ENCODE measurements at places on chromosomes 2 and 18. TPM values are rescaled to one million over a fixed set of nuclear protein-coding genes. Genes with fewer than 3 reads are reported as not detected.
A peak's percentile ranks its signal among the peaks of the same experiment; 100 is the strongest.

Gene PRKAG3
- not detected for total RNA-seq

Gene WNT6
- 0.86 TPM for total RNA-seq

Gene COPS9
- total RNA-seq, result 178 TPM

Gene EVX2
- not detected for total RNA-seq

GRCh38 chr2:219180961-219181360 is 2.9 kb downstream of the RETREG2 start:
- DNase-seq, result no peak

- DNase-seq, result no peak
These were observed 47.1 kb upstream of the ASB18 start for GRCh38 chr2:236311286-236311685.

- DNase-seq, result no peak
These were observed 1.4 kb upstream of the CDC42EP3 start for GRCh38 chr2:37672870-37673184.

DNA sequence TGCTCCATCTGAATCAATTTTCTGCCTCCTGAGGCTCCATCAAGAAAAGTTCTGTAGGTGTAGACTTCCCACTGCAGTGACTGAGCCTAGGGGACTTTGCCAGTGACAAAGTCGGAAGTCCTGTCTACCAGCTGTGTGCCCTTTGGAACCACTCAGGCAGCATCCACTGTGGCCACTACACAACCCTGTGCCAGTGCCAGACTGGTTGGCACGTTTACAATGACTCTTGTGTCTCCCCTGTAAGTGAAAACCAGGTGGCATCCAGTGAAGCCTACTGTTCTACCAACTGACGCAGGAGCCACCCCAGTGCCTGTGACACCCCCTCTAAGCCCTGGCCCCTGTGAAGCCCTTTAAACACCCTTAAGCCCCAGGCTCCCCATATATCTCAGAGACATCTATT is 132.1 kb upstream of the SERPINE2 start:
- no peak for DNase-seq

- no peak for DNase-seq
These were observed 30.3 kb upstream of the RAPGEF4 start for GRCh38 chr2:172705352-172705751.

DNA sequence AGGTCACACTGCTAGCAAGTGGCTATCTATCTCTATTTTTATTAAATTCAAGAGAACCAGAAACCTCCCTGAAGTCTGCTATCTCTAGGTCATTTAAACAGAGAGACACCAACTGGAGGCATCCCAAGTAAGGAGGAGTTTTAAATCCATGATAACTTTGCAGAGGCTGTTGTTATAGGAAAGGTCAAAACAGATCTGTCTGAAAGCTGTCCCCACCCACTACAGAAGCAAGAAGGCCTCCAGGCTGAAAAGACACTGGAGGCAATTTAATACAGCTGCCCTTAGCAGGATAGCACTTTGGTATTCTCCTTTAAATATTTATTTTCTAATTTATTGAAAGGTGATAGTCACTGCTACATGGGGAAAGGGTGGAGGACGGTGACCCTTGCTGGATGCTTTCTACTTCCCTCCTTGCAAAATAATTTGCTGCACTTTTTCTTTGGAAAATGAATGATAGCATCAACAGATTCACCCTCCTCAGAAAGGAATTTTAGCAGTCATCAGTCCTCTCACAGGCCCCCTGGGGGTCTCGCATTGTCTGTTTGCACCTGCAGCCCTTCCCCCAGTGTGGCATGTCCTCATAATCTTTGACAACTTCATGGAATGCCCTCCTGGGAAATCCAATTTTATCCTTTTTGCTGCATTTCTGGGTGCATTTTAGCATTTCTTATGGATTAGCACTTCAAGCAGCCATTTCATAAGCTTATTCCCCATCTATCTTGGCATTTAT is 429.5 kb upstream of the TNP1 start:
- no peak for DNase-seq

- no peak for DNase-seq
These were observed 201.2 kb downstream of the MYCN start for GRCh38 chr2:16141641-16141921.

GRCh38 chr2:72128843-72129227 is 18.8 kb downstream of the CYP26B1 start:
- DNase-seq, result no peak

GRCh38 chr2:227891673-227892072 is 20.2 kb downstream of the DAW1 start:
- DNase-seq, result no peak

DNA sequence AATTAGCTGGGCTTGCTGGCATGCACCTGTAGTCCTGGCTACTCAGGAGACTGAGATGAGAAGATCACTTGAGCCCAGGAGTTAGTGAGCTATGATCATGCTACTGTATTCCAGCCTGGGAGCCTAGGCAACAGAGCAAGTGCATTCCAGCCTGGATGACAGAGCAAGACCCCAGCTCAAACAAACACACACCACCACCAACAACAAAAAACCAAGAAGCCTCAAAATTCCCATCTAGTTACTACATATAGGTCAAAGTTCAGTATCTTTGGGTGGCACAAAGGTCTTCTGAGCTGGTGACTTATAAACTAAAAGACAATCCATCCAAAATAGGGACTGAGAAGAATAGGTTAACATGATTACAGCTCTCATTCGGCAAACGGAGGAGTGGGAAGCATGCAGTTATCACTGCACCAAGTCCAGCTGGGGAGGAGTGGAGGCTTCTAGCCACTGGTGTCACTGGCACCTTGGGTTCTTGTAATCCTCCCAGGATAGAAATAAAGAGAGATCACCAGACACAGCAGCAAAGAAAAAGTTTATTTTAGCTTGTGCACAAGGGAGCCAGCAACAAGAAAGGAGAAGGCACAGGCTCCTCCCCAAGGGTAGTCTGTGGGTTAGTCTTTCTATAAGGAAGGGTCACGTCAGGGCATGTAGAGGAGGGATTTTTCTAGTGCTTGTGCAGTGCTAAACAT is 57.4 kb downstream of the SH2D6 start:
- no peak for DNase-seq

DNA sequence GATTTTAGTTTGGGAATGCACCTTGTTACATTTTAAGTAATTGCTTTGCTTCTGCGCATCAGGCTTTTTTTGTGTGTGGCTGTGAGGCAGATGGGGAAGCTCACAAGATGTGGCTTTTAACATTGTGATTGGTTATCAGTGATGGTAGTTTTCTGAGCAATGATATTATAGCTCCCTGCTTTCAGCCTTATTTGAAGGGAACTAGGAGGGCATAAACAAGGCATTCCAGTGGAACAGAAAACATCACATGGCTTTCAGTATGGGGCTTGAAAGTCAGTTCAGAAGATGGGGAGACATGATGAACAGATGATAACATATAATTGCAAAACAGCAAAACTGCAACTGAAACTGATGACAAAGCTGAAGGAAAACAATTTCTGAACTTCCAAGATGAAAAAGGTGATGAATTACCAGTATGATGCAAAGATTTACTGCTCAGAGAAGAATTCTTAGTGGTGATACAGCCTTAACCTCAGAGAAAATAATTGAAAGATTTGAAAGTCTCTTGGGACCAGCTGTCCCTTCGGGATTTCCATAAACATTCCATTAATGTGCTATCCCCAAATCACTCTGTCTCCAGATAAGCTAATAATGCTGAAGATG is 439.7 kb downstream of the RND3 start:
- DNase-seq, result no peak

DNA sequence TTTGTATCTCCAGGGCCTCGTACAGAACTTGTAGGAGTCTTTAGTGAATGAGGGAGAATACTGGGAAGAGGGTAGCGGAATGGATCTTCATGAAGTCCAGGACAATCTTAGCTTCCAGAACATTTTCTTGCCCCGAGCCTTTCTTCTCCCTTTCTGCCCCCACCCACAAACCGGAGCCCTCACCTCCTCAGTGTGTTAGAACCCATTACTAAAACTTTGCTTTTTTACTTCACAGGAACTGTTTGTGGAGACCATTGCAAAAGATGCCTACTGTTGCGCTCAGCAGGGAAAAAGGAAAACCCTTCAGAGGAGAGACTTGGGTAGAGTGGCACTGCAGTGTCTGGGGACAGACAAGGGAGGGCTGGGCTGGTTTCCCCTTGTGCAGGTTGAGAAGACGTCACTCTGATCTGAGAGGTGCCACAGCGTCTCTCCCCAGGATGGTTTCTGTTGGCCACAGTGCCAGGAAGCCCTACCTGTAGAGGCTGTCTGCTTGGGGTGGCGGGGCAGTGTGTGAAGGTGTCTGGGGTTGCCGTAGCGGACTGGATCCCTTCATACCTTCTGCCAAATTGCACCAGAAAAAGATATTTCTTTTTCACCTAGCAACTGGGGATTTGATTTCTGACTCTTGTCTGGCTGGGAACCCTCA is 786 bp downstream of the POLE4 start:
- DNase-seq, result no peak

DNA sequence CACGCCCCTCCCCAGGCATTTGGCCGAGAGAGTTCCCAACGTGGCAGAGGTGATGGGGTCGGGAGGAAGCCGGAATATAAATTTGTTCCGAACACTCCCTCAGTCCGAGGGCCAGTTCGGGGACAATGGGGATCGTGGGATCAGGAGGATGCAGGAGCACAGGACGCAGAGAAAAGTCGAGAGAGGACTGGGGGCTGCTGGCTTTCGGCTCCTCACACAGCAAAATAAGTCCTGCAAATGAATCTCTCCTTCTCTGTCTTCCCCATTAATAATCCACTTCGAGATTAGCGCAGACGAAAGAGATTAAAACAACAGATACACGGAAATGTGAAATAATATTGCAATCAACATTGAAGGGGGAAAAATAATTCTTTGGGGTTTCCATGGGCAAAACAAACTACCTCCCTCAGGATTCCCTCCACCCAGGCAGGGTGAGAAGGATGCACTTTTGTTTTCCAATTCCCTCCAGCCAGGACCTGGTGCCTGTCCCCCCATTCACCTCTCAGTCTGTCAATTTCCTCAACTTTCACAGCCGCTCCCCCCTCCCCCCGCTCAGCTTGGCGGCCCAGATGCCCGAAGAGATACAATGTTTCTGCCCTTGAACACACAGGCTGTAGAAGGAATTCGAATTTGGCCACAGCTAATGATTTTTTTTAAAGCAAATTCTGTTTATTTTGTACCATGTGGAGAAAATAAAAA is 3.1 kb upstream of the ZEB2 start:
- peak; percentile 83 for DNase-seq
